ENCODE measurements at places on chromosomes 16 and 17.

DNA sequence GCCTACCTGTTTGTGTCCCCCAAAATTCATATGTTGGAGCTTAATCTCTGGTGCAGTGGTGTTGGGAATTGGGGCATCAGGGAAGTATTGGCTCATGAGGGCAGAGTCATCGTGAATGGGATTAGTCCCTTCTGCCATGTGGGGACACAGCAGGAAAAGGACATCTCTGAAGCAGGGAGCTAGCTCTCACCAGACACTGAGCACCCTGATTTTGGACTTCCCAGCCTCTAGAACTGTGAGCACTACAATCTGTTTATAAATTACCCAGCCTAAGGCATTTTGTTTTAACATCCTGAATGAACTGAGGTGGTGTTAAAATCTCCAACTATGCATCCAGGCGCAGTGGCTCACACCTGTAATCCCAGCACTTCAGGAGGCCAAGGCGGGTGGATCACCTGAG, 206.0 kb downstream of the SEC14L1 start:
- H3K27ac ChIP-seq: no peak overlapping the region
- H3K4me1 ChIP-seq: peaks cover 21% of the 10 kb centered on the region
- no peak overlapping the region for H3K4me3 ChIP-seq
- H3K27me3 ChIP-seq: no peaks in the 10 kb centered on the region

GRCh38 chr17:37706446-37706845, 38.4 kb downstream of the HNF1B start:
- peaks cover 14% of the 10 kb centered on the region for H3K27me3 ChIP-seq
- peaks cover 2% of the 10 kb centered on the region for H3K4me1 ChIP-seq
- no peak overlapping the region for H3K4me3 ChIP-seq
- no peaks in the 10 kb centered on the region for H3K36me3 ChIP-seq
- H3K27ac ChIP-seq: no peak overlapping the region

- H3K27ac ChIP-seq: no peak overlapping the region
- no peak overlapping the region for H3K4me3 ChIP-seq
- no peaks in the 10 kb centered on the region for H3K36me3 ChIP-seq
- no peaks in the 10 kb centered on the region for H3K27me3 ChIP-seq
- H3K4me1 ChIP-seq: no peaks in the 10 kb centered on the region
Observed at GRCh38 chr16:13795131-13795530, 124.8 kb upstream of the ERCC4 start.

DNA sequence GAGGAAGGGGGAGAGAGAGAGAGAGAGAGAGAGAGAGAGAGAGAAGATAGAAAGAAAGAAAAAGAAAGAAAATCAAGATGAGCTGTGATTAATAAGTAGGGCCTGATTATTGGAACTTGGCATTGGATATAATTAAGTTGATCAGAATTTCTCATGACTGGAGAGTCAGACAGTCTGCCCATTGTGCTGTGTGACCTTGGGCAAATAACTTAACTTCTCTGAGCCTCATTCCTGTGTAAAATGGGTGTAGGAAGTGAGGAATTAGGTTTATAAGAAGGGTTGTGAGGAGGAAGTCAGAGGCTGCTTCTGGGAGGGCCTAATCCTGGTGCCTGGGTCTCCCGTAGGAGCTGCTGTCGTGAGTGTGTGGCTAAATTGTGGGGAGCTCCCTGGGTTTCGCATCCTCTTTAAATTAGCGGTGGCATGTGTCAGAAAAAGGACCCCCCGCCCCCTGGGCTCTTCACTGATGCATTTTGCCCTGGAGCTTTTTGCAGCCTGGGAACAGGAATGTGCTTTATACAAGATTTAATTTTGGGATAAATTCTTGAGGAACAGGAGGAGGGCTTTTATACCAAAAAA, 76.0 kb downstream of the CMIP start:
- no peak overlapping the region for H3K27ac ChIP-seq
- peaks cover 7% of the 10 kb centered on the region for H3K4me1 ChIP-seq

- peaks cover 10% of the 10 kb centered on the region for H3K4me1 ChIP-seq
- DNase-seq: peak; percentile 88
- H3K27me3 ChIP-seq: no peaks in the 10 kb centered on the region
- no peak overlapping the region for H3K27ac ChIP-seq
- H3K4me3 ChIP-seq: no peak overlapping the region
- no peaks in the 10 kb centered on the region for H3K36me3 ChIP-seq
Observed at GRCh38 chr17:65750631-65751115, 189.2 kb upstream of the AXIN2 start.
